ENCODE measurements at places on chromosomes 16 and 17.

DNA sequence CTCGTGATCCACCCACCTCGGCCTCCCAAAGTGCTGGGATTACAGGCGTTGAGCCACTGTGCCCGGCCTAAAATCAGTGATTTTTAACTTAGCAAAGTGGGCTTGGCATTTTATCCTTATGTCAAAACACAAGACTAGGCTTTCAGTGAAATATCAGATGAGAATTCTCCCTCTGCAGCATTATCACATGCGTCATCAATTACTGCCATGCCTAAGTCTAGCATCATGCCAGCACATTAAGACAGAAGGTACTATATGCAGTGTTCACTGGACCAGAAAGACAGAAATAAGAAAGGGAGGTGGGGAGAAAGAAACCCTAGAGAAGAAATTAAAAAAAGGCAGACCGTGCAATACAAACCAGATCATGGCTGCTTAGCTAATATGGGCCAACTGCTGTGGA is 29.8 kb downstream of the GPATCH8 start:
- DNase-seq: no peak

DNA sequence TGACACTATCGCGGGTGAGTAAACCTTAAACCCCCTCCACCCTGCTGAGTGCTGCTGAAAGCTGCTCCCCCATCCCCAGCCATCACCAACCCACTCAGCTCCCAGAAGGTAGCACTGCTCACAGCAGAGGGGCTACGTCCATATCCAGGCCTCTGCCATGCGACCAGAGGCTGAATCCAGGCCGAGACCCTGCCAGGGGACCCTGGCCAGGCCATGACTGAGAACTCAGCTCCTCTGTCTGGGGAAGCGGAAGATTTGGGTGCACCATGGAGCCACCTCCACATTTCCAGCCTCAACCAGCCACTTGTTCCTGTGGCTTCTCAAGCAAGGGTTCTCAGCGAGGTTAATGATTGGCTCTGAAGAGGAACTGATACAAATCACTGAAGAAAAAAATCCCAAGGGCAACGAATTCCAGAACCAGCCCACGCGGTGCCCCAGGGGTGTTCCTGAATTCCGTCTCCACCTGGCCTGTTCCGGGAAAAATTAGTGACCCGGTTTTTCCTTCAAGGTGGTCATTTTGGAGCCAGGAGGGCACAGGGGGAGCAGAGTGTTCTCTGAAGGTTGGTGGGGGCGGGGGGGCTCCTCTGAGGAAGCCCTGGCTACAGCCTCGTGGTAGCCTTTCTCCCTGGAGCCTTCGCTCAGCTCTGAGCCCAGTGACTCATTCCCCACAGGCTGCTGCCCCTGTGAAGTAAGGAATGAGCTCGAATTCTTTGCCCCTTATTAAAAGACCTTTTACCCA is 9.3 kb upstream of the SLC16A5 start:
- DNase-seq: no peak

DNA sequence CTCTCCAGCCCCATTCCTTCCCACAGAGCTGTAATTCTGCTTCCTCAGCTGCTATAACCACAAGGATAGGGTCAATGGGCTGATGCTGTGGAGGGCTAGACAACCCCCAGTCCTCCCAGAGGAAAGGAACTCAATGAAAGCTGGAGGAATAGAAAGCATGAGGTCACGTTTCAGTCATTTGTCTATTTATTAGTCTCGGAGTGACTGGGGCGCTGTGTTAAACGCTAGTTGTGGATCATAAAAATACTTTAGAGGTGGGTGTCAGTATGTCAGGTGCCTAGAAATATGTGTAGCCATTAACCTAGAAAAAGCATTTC is 787 bp upstream of the CCL3L1 start:
- peak; percentile 27 for DNase-seq

- no peak for DNase-seq
These were observed 4.4 kb upstream of the OR1F1 start for GRCh38 chr16:3183445-3184139.

DNA sequence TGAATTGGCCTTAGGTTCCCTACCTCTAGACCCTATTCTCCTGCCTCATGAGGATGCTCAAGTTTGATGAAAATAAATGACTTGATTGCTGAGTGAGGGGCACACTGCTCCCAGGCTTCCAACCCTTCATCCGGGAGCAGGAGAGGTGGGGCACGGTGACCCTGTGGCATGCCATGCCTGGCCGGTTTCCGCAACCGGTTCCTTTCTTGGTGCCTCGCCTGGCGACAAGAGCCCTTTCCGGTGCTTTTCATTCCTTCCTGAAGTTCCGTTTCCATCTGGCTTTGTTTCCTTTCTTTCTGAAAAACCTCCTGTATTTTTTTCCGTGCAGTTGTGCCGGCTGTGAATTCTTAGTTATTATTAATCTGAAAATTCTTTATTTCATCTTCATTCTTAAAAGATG is 27.7 kb downstream of the CRAMP1 start:
- DNase-seq: no peak

DNA sequence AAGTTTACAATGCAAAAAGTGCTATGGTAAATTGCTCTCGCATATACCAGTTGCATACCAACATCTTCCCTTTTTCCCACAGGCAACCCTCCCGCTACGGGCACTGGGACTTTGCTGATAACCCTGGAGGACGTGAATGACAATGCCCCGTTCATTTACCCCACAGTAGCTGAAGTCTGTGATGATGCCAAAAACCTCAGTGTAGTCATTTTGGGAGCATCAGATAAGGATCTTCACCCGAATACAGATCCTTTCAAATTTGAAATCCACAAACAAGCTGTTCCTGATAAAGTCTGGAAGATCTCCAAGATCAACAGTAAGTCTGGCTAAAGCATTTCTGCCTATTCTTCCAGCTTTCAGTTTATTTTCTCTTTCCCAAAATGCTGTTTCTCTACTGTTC is 27.9 kb upstream of the HSBP1 start:
- no peak for DNase-seq

DNA sequence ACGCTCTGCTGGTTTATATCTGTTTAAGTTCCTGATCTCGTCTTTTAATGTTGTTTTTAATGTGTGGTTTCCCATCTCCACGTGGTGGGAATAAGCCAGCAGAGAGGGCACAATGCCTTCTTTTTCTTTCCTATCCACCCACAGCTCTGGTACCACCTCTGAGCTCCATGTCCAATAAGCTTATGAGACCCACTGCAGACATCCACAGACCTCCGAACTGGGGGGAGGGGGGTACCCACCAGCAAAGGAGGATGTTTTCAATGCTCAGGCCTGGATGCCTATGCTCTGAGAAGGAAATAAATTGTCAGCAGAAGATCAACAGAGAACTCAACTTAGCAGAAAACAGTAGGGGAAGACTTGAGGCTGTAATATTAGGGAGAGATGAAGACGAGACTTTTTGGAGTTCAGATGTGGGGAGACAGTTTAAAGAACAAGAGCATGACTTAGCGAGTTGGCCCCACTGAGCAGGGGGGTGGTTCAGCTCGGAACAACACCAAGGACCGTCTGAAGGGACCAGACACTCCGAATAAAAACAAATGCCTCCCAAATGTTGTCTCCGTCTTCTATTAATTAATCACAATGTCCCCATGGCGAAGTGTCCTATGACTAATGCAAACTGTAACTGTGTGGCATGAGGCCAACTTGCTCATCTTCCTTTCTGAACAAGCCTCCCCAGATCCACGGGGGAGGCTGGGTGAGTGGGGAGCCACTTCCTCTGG is 62.7 kb downstream of the GAS7 start:
- no peak for DNase-seq

DNA sequence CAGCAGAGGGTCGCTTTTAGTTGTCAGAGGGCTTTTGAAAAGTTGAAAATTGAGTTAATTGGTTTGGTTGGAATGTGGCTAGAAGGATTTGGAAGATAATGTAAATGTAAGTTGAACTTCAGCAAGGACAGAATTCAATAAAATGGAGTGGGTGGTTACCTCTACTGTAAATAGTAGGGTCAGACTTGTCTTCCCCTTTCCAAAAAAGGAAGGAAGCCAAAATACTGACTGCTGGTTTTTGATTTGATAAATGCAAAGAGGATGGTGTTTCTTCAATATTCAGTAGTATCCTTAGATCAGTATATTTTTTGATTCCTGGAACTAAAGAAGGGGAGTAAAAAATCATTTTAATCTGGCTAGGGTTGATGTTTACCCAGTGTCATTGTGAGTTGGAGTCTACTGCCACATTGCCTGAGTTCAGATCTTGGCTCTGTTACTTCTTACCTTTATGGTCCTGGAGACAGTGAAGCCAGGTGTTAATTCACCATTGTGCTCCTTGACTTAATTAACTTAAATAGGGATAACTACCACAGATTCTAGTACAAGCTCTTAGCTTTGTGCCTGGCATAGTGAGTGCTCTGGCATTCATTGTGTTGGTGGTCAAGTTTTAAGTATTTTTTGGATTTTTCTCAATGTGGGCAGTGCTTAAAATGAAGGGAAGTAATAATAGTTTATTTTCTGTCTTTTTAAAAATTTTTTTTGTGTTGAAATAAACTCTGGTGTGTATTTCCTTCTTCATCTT is 4.4 kb downstream of the HAPSTR1 start:
- no peak for DNase-seq

- no peak for DNase-seq
These were observed 4.3 kb downstream of the NEUROD2 start for GRCh38 chr17:39603304-39604016.

DNA sequence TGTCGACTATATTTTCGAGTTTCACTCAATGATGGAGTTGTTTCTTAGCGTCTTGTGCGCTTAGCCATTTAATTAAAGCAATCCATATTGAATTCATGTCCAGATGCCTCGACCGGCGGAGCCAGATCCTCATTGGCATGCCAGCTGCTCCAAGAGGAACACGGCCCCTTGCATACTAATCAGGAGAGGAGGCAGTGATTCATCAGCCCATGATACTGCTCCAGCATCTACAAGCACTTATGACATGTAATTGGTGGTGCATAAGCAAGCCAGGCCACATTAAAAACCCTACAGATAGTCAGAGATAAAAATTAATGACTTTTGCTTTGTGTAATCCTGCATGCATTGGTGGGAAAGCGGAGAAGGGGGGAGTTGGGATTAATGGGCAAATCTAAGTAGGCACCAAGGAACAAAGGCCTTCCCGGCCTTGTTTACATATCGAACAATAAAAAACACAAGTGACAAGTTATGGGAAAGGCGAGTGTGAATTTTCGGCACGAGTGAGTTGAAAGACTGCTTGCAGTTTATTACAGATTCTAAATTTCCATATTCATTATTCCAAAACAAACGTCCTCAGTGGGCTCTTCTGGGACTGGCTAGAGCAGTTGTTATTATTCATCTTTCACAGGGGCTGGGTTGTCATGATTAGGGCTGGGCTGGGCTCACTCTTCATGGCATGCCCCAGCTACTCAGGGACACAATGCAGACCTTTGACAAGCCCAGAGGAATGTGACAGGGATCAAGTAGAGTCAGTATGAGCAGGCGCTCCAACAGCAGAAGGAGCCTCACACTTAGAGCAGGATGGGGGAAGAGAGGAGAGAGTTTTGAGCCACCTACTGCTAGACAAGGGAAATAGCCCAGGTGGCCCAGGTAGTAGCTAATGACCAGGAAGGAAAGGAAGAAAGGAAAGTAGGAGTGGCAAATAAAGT is 281.7 kb upstream of the ZFHX3 start:
- no peak for DNase-seq

- no peak for DNase-seq
These were observed 67.9 kb downstream of the BCAS3 start for GRCh38 chr17:60745544-60745943.

DNA sequence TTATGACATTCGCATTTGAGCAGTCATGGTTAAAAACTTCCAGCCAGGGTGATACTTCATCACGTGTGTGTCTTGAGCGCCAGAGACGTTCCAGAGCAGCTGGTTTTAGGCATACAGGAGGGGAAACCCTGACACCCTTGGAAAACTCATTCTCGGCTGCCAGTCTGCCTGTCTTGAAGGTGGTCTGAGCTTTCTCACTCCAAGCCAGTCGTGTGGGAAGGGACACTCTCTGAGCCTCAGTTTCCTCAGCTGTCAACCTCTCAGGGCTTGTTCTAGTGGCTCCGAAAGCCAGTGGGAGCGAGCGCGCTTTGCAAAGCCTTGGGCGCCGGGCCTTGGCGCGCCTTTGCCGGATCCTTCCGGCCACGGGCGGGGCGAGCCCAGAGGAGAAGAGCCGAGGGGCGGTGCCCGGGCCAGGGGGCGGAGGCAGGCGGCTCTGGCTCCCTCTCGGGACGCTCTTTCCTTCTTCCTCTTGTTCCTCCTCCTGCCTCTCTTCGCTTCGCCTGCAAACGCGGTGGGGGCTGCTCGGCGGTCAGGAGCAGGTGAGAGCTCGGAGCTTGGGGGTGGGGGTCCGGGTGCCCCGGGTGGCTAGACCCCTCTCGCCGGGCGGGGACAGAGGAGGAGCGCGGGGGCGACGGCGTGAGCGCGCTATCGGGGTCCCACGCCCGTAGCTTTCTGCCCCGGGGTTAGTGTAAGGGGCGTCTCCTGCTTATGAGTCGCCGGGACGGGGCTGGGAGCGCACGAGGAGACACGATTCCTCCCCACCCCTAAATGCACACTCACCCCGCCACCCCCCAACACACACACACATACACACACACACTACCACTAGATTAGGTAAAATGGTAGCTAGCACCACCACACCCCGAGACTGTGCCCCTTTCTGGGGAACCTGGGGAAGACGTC is at the start of gene LDAF1:
LDAF1 (plus strand) TSS at position 467 of the 903 bp plus-strand sequence. CDS start 2,509 bp downstream, outside the sequence.
- DNase-seq: peak; percentile 86

DNA sequence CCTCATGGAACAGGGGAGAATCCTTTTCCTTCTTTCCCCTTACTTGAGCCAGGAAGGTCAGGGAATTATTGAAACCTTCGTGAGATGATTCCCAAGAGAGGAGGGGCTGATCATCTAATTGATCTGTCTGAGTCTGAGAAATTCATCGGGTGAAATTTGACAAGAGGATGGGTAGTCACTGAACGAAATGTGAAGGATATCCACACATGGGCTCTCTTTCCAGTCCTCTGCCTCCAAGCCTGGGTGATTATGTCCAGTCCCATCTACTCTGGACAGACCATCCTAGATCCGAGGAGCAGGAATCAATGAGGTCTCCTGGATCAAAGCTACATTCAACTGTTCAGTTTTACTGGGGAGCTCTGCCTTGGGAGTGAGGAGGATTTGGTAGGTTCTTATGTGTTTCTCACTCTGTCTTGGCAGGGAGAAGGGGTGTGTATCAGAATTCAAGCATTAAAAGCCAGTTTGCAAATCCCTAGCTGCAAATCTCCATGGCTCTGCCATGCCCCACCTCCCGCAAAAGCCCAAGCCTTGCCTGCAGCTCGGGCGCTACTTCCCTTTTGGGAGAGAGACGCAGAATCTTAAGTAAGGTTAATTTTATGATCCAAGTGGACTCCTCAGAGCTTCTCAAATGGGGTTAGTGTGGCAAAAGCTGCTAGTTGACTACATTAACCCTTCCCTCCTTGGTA is 47.1 kb upstream of the TEKT3 start:
- DNase-seq: no peak

DNA sequence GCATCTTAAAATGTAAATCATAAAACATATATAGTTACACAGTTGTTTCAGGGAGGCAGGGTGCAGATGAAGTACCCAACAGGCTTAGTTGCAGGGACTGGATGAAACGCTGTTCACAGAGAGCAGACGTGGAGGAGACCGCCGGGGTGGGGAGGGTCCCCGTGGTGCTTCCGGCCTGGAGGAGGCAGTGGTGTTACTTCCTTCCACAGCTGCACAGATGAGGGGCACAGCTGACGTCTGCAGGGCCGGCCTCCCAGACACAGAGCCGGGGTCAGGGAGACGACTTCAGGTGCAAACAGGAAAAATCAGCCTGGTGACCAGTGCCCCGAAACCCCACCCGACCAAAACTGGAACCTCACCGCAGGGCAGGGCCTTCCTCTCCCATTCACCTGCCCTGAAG is 17.1 kb downstream of the SPIRE2 start:
- no peak for DNase-seq

- no peak for DNase-seq
These were observed 5.4 kb downstream of the CD2BP2 start for GRCh38 chr16:30349675-30350074.

All from CD4-positive, alpha-beta T cell (primary cell).